CD8-positive, alpha-beta T cell (primary cell): ENCODE measurements at places on chromosomes 13 and 19.

DNA sequence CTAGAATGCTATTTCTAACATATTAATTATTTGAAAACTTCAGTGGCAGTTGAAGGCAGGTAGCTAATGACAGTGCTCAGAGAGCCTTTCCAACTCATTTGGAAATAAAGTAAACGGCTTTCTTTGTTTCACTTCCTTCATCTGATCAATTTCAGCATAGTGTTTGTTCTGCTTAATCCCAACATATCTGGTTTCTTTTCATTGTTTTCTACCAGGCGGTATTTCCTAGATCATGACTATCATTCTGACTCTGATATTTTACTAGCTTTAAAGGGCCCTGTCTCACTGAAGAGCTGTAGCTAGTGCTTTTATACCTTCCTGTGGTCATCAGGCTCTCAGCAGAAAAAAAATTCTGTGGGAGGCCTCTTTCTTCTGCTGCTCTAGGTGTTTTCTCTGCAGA lies 178.6 kb downstream of the RBM26 start:
- DNase-seq, result no peak

GRCh38 chr19:40005691-40006272 lies 8.9 kb downstream of the ZNF546 start:
- no peak for DNase-seq

- no peak for DNase-seq
Measured at GRCh38 chr13:21744149-21744548, 73.3 kb downstream of the FGF9 start.

GRCh38 chr19:1825909-1826556 lies 14.0 kb upstream of the ATP8B3 start:
- peak; percentile 66 for DNase-seq

GRCh38 chr13:59459972-59460371 lies 703.8 kb downstream of the DIAPH3 start:
- no peak for DNase-seq

DNA sequence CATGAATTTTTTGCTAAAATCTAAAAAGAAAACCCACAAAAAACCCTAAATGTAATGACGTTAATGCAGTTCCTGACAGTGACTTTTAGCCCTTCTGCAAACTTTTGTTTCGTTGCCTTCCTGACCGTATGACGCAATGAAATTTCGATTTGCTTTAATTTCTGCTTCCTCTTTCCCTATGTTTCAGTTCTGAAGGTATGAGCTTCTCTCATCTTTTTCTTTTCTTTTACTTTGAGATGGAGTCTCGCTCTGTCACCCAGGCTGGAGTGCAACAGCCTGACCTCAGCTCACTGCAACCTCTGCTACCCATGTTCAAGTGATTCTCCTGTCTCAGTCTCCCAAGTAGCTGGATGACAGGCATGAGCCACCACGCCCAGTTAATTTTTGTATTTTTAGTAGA lies 6.1 kb upstream of the LILRA5 start:
- no peak for DNase-seq
